ENCODE measurements at places on chromosomes 1 and 21. TPM values are rescaled to one million over a fixed set of nuclear protein-coding genes. Genes with fewer than 3 reads are reported as not detected.

The TAS1R1 gene
- not detected for total RNA-seq

The HSPA6 gene
- 8.1 TPM for total RNA-seq

GRCh38 chr1:233387585-233387984 lies 60.1 kb downstream of the MAP3K21 start:
- peaks cover 4% of the 10 kb centered on the region for H3K36me3 ChIP-seq
- H3K4me3 ChIP-seq, result no peak overlapping the region
- no peak overlapping the region for H3K27ac ChIP-seq
- no peak for DNase-seq
- no peaks in the 10 kb centered on the region for H3K27me3 ChIP-seq

- H3K27ac ChIP-seq, result no peak overlapping the region
- H3K36me3 ChIP-seq, result no peaks in the 10 kb centered on the region
- DNase-seq, result no peak
- H3K27me3 ChIP-seq, result no peaks in the 10 kb centered on the region
- peaks cover 9% of the 10 kb centered on the region for H3K4me1 ChIP-seq
Observed at GRCh38 chr1:234643850-234644134, 33.8 kb upstream of the IRF2BP2 start.

The RGL1 gene
- 11.8 TPM for total RNA-seq

DNA sequence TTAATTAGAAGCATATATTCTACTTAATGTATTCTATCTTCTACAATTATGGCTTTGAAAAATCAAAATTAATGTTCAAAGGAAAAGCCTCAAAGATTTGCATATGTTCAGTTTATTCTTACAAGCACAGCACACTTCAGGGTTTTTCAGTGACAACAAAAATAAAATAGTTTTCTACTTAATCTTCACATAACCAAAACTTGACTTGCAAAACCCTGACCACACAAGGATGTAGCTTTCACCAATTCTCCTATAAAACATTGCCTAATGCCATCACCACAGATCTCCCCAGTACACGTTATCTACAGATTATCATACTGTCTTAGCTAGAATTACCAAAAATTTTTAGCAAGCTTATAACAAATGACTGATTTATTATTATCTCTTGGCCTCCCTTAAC lies 23.3 kb downstream of the LPAR3 start:
- H3K27ac ChIP-seq, result no peak overlapping the region
- H3K4me3 ChIP-seq, result no peak overlapping the region
- H3K27me3 ChIP-seq, result no peaks in the 10 kb centered on the region
- no peaks in the 10 kb centered on the region for H3K4me1 ChIP-seq

GRCh38 chr1:247111259-247111699 lies 7.1 kb upstream of the ZNF669 start:
- H3K4me3 ChIP-seq, result peak overlapping the region; percentile 79
- no peaks in the 10 kb centered on the region for H3K27me3 ChIP-seq
- DNase-seq, result no peak
- no peaks in the 10 kb centered on the region for H3K36me3 ChIP-seq

GRCh38 chr21:36512971-36513370 lies 33.0 kb upstream of the CLDN14 start:
- peaks cover 27% of the 10 kb centered on the region for H3K4me1 ChIP-seq
- peaks cover 4% of the 10 kb centered on the region for H3K27me3 ChIP-seq
- H3K4me3 ChIP-seq, result no peak overlapping the region
- no peak overlapping the region for H3K27ac ChIP-seq
- no peak for DNase-seq

- H3K36me3 ChIP-seq, result no peaks in the 10 kb centered on the region
- H3K4me1 ChIP-seq, result peaks cover 29% of the 10 kb centered on the region
- no peak overlapping the region for H3K4me3 ChIP-seq
- H3K27ac ChIP-seq, result no peak overlapping the region
- no peaks in the 10 kb centered on the region for H3K27me3 ChIP-seq
Observed at GRCh38 chr1:51693419-51694155, 76.7 kb downstream of the OSBPL9 start.

- no peaks in the 10 kb centered on the region for H3K36me3 ChIP-seq
- no peaks in the 10 kb centered on the region for H3K4me1 ChIP-seq
- H3K27ac ChIP-seq, result no peak overlapping the region
- no peak overlapping the region for H3K4me3 ChIP-seq
Observed at GRCh38 chr1:74522148-74522547, 9.7 kb upstream of the LRRC53 start.

DNA sequence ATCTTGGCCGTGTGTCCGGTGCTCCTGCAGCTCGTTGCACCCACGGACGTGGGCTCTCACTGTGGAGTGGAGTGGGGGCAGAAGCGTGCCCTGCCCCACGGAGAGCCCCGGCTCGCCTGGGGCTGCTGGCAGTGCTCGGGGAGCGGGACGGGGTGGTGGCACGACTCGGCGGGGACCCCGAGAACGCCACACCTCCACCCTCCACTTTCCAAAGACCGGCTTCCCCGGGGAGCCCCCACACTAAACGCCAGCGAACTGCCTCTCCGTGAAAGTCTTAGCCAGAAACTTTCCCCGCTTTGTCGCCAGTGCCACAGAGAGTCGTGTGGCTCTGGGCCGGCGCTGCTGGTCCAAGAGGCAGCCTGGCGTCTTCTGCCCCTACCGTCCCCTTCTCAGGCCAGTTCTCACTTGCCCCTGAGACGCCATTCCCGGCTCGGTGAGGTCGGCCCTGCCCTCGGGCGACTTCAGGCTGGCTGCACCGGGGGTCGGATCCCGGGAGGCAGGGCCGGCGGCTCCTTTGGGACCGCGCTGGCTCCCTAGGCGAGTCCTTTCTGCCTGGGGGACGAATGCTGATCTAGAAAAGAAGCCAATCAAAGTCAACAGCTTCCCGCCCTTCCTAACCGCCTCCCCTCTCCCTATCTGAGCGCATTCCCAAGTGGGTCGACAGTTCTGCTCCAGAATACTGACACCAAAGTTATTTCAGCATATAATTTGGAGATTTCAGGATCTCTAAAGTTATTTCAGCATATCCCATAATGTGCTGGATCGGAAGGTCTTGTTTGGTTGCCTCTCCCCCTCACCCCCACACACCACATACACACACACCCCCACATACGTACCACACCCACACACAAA lies 2.6 kb upstream of the SAMD13 start:
- DNase-seq, result peak; percentile 82
- H3K4me3 ChIP-seq, result peak overlapping the region; percentile 72
- peaks cover 49% of the 10 kb centered on the region for H3K4me1 ChIP-seq
- no peaks in the 10 kb centered on the region for H3K27me3 ChIP-seq

The MMP23B gene
- total RNA-seq, result 3.1 TPM

The SCNM1 gene
- total RNA-seq, result 29.6 TPM

The IPO9 gene
- 25.6 TPM for total RNA-seq

GRCh38 chr1:89974696-89975470 lies 20.0 kb upstream of the ZNF326 start:
- DNase-seq, result no peak
- H3K27me3 ChIP-seq, result no peaks in the 10 kb centered on the region
- peaks cover 7% of the 10 kb centered on the region for H3K4me1 ChIP-seq
- no peaks in the 10 kb centered on the region for H3K36me3 ChIP-seq

DNA sequence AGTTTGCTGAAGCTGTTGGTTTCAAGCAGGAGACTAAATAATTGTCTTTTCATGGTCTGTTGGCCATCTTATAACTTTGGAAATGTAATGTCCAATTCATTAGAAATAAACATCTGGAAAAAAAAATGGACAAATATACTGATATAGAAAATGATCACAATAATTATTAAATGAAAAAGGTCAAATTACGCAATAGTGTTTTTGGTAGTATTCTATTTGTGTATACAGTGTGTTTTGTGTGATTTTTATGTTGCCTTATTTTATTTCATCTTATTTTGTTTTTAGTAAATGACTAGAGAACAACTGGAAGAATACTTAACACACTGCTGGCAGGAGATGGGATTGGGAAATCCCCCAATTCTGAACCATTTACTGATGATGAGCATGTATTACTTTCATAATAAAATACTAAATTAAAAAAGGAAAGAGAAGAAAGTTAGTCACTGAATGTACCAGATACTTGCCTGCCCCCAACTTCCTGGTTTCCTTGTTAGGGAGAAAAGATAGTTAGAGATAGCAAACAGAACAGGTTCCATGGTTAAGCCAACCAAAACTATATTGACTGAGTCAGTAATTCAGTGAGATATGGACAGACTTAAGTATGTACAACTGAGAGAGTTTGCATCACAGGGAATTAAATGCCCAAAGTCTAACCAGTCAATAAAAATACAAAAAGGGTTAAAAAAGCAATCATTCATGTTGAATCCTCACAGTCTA lies 24.0 kb upstream of the SAMD13 start:
- H3K27me3 ChIP-seq, result no peaks in the 10 kb centered on the region
- DNase-seq, result no peak
- H3K27ac ChIP-seq, result no peak overlapping the region
- no peaks in the 10 kb centered on the region for H3K36me3 ChIP-seq
- no peak overlapping the region for H3K4me3 ChIP-seq

- no peaks in the 10 kb centered on the region for H3K27me3 ChIP-seq
- no peak for DNase-seq
- H3K36me3 ChIP-seq, result peaks cover 8% of the 10 kb centered on the region
- peak overlapping the region; percentile 99 for H3K27ac ChIP-seq
Observed at GRCh38 chr1:150233359-150234308, 2.3 kb downstream of the ANP32E start.

The ACTN2 gene
- 1.1 TPM for total RNA-seq

GRCh38 chr1:156938813-156939212 lies 18.4 kb downstream of the LRRC71 start:
- no peaks in the 10 kb centered on the region for H3K4me1 ChIP-seq
- H3K27ac ChIP-seq, result no peak overlapping the region
- H3K4me3 ChIP-seq, result no peak overlapping the region
- DNase-seq, result no peak

DNA sequence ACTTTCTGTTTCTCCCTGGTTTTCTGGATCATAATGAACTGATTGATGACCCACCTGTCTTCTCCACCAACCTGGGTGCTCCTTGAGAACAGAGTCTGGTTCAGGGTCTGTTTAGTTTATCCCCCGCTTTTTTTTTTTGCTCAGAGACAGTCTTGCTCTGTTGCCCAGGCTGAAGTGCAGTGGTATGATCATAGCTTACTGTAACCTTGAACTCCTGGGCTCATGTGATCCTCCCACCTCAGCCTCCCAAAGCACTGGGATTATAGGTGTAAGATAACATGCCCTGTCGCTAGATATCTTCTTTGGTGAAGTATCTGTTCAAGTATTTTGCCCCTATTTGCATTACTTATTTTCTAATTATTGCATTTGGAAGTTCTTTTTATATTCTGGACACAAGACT lies 30.2 kb upstream of the CITED4 start:
- H3K4me3 ChIP-seq, result no peak overlapping the region
- no peaks in the 10 kb centered on the region for H3K27me3 ChIP-seq
- no peak for DNase-seq
- H3K4me1 ChIP-seq, result peaks cover 4% of the 10 kb centered on the region

The S100B gene
- 13.2 TPM for total RNA-seq

DNA sequence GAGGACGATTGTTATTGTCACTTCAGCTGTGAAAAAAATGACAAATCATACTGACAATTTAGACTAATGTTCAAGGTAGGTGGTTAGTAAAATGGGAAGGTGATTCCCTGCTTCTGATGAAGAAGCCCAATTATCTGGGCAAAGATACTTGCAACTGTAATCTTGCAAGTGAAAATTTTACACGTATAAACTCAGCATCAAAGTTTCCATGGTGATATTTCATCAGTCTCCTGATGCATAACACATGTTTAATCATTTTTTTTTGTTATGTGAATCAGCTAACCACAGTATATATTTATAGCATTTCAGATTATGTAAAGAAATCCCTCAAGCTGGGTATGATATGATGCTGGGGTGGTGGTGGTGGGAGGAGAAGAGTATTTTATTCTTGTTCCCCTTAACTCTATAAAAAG lies 16.4 kb upstream of the KCNK1 start:
- no peak overlapping the region for H3K27ac ChIP-seq
- DNase-seq, result no peak
- no peak overlapping the region for H3K4me3 ChIP-seq
- peaks cover 4% of the 10 kb centered on the region for H3K27me3 ChIP-seq

The SLC6A9 gene
- total RNA-seq, result 59.2 TPM

The PLA2G2F gene
- total RNA-seq, result 14.7 TPM

DNA sequence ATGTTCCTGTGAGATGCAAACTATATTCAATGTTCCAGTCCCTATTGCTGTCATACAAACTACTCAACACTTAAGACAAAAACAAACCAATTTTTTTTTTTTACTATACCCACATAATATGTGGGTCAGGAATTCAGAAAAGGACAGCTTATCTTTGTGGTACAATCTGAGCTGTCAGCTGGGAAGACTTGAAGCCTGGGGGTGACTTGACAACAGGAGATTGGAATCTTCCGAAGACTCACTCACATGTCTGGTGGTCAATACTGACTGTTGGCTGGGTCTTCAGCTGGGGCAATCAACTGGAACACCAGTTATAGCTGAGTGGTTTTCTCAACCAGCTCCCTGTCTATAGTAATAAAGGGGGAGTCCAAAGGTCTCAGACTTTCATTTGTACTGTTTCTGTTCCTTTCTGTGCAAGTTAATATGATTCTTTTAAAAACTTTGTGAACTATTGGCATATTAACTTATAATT lies 81.7 kb upstream of the ATP1B1 start:
- H3K4me1 ChIP-seq, result no peaks in the 10 kb centered on the region
- no peak overlapping the region for H3K4me3 ChIP-seq
- H3K27me3 ChIP-seq, result no peaks in the 10 kb centered on the region
- H3K27ac ChIP-seq, result no peak overlapping the region

The TACSTD2 gene
- 724 TPM for total RNA-seq

- H3K36me3 ChIP-seq, result no peaks in the 10 kb centered on the region
- no peak for DNase-seq
- peaks cover 18% of the 10 kb centered on the region for H3K27me3 ChIP-seq
- H3K4me1 ChIP-seq, result peaks cover 15% of the 10 kb centered on the region
- H3K27ac ChIP-seq, result no peak overlapping the region
Observed at GRCh38 chr1:143497374-143497747, 474.4 kb downstream of the FAM72C start.

DNA sequence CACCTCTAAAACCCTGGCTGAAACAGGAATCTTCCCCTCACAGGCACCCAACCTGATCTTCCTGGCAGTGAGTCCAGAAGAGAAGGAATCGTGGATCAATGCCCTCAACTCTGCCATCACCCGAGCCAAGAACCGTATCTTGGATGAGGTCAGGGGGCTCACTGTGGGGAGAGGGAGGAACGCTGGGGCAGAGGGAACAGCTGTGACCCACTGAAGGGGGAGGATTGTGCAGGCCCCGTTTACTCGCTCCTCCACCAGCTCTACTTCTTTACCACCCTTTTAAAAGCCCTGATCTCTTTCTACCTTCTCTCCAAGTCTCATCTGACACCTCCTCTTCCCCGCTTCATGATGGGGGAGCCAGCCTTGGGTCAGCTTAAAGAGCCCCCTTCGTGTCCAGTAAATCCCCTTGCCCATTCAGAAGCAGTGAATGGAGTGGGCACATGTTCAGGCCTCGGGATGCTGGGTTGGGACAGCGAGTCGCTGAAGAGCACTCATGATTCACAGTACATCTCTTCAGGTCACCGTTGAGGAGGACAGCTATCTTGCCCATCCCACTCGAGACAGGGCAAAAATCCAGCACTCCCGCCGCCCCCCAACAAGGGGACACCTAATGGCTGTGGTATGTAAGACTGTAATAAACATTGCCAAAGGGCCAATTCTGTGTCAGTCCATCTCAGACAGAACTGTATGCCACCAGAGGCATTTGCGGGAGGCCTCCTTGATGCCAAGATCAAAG lies 7.3 kb downstream of the PLEKHO1 start:
- no peaks in the 10 kb centered on the region for H3K27me3 ChIP-seq
- no peak overlapping the region for H3K4me3 ChIP-seq
- H3K4me1 ChIP-seq, result peaks cover 23% of the 10 kb centered on the region
- H3K36me3 ChIP-seq, result peaks cover 48% of the 10 kb centered on the region
- no peak overlapping the region for H3K27ac ChIP-seq
